Left hindlimb (tissue), 1 donor: ENCODE measurements at places on chromosomes 11 and 22.

DNA sequence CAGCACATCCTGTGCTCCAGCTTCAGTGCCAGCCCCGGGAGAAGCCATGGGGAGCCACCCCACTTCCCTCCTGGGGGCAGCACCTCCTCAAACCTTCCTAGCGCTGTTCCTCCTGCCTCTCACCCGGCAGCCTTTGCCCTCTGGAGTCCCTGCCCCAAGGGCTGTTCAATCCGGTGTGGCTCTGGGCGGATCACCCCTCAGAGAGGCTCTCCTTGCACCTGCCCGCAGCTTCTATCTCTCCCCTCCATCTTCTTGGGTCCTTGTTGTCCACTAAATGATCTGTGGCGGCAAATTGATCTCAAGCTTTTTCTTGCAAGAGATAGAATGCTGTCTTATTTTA lies 18.1 kb upstream of the CDKN1C start:
- DNase-seq = no peak

DNA sequence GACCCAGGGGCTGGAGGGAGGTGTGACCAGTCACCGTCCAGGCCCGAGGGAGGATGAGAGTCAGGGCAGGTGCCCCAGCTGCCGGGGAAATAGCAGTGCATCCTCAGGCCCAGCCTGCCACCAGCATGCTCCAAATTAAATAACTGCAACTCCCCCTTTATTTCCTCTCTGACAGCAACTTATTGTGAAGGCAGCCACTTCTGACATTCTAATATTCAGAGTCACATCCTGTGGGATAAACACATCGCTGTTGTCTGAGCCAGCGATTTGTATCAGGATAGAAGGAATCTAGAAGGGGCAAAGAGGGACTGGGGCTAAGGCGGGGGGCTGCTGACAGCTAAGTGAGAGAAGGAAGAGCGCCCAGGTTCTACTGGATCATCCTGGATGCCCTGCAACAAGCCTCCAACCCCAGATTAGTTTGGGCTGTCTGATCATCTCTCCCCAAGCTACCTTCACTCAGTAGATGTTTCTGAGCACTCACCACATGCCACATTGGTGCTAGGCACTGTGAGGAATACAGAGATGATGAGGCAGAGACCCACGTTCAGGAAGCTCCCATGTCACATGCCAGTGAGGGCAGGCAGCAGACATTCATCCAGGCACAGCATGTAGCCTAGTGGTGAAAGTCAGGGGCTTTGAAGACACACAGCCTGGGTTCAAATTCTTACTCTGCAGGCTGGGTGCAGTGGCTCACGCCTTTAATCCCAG lies 214.1 kb downstream of the BUD13 start:
- no peak for DNase-seq

DNA sequence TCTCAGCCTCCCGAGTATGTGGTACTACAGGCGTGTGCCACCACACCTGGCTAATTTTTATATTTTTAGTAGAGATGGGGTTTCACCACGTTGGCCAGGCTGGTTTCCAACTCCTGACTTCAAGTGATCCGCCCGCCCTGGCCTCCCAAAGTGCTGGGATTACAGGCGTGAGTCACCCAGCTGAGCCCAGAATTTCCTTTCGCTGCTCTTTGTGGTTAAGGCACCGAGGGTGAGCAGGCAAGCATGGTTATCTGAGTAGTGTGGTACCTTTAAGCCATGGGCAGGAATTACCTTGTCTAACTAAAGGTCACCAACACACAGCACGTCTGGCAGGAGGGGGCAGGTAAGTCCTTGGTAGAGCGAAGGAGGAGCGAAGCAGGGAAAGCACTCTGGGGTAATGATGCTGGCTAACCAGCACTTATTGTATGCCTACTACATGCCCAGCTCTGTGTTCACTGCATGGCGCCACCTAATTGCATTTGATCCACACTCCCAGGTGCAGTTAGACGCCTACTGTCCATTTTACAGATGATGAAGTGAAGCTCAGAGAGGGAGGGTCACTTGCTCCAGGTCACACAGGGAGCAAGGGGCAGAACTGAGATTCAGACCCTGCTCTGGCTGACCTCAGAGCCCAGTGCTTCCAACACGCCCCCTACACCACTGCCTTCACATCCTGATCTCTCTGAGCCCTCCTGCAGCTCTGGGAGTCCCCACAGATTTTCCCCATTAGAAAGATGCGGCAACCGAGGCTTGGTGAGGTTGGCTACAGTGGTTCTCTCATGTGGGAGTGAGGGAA lies 45.7 kb downstream of the TRIOBP start:
- no peak for DNase-seq

GRCh38 chr11:112564228-112564955 lies 303.7 kb upstream of the PLET1 start:
- peak; percentile 57 for DNase-seq

- DNase-seq = no peak
These were observed at the start of gene MAPK12 for GRCh38 chr22:50261615-50262459. Gene MAPK12, minus strand, starts transcription at chr22:50261683. Its CDS starts 174 bp downstream, at chr22:50261509.

DNA sequence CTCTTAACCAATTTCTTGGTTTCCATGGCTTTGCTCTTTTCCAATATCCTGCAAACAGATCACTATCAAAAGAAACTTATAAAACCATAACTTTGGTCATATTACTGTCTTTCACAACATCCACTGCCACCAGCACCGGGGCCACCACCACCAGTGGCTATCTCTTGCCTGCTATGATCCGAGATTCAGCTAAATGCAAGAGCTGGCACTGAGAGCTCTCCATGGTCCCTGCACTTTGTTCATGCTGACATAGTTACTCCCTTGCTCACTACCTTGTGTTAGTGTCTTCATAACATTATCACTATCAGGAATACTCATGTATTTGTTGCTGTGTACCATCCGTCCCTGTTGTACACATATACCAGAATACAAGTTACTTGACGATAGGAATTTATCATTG lies 299.0 kb downstream of the ETS1 start:
- no peak for DNase-seq

DNA sequence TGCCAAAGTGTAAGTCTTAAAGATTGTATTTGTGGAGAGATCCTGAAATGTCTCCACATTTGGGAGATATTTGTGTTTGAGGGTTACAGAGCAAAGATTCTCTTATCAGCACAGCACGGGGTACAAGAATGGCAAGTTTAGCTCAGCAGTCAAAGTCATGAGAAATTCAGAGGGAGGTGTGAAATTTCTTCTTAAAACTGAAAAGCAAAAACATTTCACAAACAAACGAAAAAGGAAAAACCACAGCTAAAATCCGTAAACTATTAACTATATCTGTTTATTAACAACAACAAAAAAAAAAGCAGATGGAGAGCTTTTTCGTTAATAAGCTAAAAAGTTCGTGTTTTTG lies 40.9 kb upstream of the ETS1 start:
- DNase-seq = no peak

DNA sequence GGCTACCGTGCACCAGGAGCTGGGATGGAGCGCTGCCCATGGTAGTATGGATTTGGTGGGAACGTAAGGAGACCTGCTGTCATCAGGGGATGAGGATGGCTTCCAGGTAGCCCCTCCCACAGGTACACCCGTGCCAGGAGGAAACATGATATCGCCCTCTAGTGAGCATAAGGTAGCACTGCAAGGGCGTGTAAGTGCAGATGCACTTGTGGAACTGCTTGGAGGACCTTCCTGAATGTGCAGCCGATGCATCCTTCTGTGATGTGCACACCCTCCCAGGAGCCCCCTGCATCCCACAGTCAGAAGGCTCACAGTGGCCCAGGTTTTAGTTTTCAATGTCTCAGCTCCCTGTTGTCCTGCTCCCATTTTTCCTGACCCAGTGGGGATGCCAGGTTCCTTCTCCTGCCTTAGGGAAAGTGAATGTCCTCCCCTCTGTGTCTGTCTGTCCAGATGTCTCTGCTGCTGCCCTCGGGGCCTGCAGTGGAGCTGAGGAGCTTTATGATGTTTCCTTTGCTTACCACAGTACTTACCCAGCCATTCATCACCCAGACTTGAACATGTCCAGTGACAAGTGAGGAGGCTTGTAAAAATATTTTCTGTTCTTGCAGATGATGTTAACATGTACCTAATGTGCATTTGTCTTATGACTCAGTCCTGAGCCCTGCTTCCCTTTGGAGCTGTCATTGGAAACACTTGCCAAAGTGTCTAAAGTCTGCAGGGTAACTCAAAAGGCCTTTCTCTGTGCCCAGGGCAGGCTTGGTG lies 49.2 kb downstream of the DBX1 start:
- DNase-seq = no peak

GRCh38 chr11:56700242-56700913 lies 1.5 kb downstream of the OR9G1 start:
- DNase-seq = no peak

DNA sequence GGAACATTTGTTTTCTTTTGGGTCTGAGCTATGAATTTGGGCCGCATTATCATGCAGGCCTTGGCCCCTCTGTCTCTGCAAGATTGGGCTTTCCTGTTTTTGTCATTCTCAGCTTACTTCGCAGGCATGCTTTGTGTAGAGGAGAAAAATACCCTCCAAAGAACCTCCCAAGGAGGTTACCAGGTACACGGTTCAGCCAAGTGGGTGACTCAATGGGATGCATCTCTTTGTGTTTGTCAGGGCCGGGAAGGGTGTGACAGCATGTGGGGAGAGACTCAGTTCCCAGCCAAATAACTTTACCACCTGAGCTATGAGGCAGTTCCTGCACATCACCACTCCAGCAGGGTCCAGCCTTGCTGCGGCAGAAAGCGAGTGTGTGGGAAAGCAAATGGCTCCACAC lies 47.8 kb upstream of the CLDN5 start:
- DNase-seq = no peak

DNA sequence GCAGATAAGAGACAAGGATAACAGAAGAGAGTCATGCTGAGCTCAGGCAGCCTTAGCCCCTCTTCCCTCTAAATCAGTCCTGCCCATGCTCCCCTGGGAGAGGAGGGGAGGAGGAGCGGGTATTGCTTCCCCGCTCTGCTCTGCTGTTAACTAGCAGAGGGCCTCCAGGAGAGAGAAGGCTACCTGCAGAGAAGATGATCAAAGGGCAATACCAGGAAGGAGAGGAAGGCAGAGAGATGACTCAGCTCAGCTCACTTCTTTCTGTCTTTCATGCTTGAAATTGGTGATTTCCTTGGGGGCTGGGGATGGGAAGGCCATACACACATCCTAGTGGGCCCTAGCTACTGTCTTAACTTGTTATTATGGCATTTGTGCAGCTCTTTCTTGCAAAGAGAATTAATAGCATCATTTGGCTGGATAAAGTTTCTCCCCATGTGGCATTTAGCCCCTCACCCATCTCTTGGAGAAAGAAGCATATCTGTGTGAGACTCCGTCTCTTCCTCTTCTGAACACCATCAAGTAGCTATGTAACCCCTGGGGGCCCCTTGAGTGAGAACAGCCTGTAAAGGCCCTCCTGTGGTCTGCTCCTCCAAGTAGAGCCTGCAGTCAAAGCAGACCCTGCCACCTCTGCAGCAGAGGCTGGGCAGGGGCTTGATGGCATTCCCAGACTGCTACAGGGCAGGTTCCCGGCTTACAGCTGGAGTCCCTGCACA lies 33.4 kb upstream of the AMOTL1 start:
- DNase-seq = no peak

GRCh38 chr11:124943254-124943616 lies 7.4 kb upstream of the HEPACAM start:
- no peak for DNase-seq

DNA sequence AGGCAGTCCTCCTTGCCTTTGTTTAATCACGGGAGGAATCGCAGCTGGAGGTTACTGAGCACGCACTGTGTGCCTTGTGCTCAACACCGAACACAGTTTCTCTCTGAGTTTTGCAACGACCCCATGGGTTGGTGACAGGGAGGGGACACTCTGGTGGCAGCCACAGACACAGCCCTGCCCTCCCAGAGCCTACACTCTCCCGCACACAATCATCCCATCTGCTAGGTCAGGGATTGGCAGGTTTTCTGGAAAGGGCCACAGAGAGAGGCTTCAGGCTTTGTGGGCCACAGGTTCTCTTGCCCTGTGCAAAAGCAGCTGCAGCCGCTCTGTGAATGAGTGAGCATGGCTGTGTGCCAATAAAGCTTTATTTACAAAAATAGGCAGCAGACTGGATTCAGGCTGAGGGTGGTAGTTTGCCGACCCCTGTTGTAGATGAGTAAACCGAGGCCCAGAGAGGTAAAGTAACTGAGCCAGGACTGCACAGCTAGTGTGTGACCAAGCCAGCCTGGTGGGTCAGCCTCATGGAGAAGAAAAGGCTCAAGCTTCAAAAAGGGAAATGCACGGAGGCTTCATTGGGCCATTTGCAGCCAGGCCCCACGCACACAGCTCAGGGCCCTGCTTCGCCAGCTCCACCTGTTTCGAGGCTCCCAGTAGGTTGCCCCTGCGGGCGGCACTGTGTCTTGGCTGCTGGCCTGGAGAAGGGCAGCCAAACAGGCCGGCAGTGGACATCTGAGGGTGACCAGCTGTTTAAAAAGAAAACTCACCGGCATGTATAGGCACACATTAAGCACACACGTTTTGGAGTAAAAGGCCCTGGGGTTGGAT lies 16.3 kb downstream of the LTO1 start:
- DNase-seq = no peak

DNA sequence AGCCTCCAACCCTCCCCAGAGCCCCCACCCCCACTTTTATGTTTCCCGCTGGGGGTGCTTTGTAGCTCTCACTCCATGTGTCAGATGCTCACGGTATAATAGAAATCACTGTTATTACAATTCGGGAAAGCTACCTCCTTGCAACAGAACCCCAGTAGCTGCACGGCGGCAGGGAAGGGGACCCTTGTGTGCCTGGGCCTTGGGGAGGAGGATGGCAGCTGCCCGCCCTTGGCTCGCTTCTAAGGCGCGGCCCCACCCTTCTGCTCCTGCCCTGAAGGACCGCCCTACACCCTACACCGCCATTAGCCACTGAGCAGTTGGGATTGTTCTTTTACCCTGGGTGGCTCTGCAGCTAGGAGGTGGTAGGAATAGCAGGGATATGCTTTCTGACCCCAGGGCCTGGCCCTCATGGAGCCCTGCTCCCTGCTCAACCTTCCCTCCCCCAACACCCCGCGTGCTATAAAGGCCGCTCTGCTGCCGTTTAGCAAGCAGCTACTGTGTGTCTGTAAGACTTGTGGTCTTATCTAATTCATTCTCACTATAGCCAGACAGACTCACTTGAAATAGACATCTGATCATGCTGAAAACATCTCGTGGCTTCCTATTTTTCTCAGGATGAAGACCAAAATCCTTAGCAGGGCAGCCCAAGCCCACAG lies 219.7 kb downstream of the CEP164 start:
- no peak for DNase-seq

GRCh38 chr11:131609921-131610320 lies 239.5 kb downstream of the NTM start:
- no peak for DNase-seq

DNA sequence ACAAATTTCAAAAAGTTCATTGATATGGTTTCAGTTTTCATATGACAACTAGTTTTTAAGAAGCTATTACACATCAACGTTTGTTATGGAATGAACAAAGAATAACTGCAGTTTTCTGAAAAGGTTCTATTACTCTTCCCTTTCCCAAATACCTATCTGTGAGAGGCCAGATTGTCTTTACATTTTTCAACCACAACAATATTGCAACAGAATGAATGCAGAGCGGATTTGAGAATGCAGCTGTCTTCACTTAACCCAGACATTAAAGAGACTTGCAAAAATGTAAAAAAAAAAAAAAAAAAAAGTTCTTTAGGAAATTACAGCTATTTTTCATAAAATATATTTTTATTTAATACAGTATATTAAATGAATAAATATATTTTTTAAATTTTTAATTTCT lies 250.8 kb downstream of the DDX10 start:
- no peak for DNase-seq
